PC-9 (cell line): ENCODE measurements at places on chromosomes 5 and 9.
A peak's percentile ranks its signal among the peaks of the same experiment; 100 is the strongest.

- DNase-seq = peak; percentile 11
Measured at GRCh38 chr5:33886283-33886682, 5.5 kb downstream of the ADAMTS12 start.

DNA sequence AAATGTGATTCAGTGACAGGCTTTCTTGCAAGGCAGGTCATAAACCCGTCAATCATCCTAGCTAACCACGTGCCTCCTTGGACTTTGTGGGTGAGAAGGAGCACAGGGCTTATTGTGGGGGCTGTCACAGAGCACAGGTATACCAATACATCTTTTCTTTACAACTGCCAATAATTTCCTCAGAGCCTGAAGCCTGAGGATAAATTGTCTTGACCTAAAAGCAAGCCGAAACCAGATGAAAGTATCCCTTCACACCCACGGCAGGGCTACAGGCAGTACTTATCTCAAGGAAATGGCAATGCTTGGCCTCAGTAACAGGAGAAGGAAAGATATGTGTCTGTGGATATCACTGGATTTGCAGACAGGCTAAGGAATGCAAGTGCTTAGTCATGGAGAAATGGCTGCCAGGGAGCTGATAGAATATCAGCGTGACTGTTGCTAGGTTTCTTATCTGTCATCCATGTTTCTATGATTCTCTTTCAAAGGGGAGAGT, 90.3 kb upstream of the ZNF366 start:
- DNase-seq = peak; percentile 41

DNA sequence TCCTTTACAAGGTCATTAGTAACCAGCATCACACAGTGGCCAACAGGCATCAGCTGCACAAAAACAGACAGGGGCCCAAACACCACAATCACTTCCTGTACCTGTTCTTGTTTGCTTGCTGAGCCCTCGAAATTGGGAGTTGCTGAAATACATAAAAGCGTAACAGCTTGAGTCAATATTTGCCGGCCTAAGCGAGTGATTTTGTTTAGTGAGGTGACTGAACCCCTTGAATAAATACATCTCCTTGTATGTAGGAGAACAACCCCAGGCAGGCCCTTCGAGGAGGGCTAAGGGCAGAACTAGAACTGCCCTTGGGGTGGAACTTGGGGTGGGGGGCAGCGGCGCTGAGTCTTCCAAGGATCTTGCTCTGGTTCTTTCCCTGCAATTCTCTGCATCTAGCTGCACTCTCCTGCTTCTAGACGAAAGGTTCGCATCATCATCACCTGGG, 502.5 kb downstream of the RASEF start:
- no peak for DNase-seq

- no peak for DNase-seq
Measured at GRCh38 chr9:96391021-96391765, 7.7 kb upstream of the SLC35D2 start.

DNA sequence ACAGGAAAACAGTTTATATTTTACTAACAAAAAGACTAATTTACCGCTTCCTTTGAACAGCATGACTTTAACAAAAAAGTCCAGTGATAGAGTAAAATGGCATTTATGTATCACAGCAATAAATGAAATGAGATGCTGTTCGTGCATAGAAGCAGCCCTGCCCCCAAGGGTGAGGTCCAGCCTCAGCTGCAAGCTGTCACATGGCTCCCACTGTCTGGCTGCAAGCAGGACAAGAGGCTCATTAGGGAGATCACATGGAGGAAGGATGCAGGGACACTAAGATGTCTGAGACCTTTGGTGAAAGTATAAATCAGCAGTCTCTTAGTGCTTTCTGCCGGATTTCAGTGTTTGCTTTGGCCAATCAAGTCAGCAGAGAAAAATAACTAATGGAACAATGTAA, 23.0 kb downstream of the GDNF start:
- no peak for DNase-seq

- no peak for DNase-seq
Measured at GRCh38 chr5:35143841-35144240, 86.4 kb downstream of the PRLR start.

DNA sequence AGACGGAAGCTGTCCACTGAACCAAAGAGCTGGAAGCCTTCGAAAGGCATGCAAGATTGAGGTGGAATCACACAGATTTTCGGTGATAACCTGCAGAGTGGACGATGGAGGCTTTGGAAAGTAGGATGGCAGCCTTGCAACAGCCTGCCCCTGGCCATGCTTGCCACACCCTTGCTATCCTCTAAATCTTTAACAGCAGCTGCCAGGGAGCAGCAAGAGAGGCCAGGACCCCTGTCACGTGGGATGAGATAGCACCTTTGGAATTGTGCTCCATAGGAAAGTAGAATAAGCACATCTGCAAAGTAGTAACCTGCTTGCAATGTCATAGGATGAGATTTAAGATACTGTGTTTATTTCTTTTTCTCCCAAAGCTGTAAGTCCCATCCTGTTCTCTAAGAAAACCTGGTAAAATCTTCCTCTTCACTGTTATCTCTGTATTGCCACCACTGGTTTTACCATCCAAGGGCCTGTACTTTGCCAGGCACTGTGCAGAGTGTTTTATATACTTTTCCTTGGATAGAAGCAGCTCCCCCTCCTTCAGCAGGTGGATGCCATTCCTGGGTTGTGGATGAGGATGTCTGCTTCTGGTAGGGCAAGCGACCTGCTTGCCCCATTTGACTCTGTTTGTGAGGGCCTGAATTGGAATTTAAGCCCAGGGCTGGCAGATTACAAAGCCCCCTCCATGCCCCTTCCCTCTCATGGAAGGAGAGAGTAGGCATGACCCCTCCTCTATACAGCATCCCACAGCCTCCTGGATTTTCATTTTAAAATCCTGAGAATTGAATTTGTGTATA, 10.1 kb downstream of the TRIO start:
- DNase-seq = no peak
